ENCODE measurements at places on chromosomes 1 and 21. TPM values are rescaled to one million over a fixed set of nuclear protein-coding genes. Genes with fewer than 3 reads are reported as not detected.

DNA sequence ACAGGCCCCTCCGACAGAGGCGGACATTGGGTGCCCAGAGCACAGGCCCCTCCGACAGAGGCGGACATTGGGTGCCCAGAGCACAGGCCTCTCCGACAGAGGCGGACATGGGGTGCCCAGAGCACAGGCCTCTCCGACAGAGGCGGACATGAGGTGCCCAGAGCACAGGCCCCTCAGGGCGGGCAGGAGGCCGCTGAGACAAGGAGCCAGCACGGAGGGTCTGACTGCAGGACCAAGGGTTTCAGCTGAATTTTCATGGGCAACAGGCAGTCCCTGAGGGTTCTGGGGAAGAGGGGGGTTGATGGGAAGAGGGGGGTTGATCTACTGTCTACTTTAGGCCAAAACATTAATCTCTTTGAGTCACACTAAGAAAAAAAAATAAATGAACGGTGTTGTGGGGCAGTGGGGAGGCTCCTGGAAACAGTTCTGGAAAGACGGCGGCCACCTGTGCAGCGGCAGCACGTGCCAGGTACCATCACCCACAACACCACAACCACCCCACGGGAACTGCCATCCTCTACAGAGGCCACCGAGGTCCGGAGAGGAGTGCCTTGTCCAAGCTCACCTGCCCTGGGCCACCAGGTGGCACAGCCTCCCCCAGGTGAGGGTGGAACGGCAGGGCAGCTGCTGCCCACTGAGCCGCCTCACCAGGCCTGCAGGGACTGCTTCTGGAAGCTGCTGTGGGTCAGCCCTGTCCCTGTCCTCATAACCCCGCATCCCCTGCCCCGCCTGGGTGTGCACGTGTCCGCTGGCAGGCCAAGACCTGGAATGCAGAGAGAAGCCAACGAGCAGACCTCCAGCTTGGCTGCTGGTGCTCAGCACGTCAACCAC lies 20.5 kb downstream of the PRDM15 start:
- no peak for DNase-seq

DNA sequence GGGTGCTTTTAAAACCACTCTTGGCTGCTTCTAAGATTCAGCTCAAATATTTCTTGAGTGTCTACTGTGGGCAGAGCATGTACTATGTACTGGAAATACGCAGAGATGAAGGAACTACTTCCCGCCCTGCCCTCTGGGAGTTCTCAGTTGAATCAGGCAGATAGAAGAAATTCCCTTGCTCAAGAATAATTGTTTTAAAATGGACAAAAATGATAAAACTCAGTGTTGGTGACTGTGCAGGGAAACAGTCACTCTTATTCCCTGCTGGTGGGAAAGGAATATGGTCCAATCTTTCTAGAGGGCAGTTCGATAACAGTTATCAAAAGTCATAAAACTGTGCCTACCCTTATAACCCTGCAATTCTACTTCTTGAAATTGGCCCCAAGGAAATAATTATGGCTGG lies 16.9 kb upstream of the GRHL3 start:
- DNase-seq = no peak

DNA sequence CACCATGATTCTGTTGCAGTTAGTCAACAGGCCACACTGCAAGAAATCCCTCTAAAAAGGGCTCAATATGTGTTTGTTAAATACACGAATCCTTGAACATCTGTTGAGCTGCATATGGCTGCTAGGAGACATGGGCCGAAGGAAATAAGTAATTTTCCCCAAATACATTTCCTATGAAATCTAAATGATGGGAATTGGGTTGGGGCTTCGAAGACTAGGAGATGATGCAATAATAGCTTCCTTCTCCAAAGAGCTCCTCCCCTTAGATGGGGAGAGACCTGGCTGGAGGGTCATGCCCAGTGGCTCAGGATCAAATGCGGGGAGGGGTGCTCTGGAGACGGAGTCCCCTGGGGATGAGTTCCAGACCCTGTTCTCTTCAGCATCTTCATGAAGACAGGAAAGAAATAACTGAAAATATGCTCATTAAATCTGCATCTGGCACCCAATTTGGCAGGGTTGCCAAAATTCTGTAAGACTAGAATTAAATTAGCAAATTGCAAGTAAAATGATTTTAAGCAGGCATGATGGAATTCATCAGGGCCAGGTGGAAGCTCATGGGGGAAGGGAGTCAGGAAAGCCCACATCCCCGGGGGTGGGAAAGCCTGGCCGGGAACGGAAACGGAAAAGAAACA lies 165.0 kb upstream of the EDN2 start:
- no peak for DNase-seq

DNA sequence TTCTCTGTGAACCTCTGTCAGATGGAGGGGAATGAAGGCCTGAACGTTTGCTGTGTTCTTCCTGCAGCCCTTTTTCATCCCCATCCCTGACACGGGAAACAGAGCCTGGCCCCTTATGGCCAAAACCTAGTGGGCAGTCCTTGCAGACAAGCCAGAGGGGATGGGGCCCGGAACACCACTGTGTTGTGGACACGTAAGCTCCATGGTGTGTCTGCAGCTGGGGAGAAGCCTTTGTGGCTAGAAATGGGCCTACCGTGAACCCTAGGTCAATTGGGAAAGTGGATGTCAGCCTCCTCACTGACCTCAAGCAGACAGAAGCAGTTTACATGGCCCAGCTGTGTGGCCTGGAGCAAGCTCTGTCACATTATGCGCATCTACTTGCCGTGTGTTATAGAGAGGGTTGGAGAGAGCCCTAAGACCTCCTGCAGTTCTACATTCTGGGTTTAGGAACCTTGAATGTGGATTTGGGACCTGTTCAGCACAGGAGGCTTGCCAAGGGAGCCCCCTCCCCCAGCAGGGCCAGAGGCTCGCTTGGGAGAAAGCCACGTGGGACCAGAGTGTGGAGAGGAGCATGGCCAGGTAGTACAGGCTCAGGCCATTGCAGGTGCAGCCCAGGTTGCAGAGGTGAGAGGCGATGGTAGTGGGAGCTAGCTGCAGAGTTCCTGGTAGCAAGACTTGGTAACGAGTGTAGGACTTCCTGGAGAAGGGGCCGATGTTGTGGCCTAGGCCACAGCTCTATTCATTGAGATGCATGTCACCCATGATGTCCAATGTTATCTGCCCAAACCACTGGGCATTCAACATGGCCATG lies 20.7 kb downstream of the PARS2 start:
- DNase-seq = no peak

DNA sequence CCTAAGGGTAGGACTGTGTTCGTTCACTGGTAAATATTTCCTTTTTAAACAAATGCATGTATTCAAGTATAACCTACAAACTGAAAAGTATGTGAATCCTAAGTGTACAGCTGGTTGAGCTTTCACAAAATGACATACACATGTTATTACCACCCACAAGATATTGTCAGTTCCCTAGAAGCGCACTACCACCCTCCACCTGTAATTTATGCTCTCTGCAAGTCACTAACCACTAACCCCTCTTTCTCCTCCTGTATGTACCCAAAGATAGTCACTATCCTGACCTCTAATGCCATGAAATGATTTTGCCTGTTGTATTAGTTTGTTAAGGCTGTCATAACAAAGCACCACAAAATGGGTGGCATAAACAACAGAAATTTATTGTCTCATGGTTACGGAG lies 82.8 kb upstream of the CHODL start:
- DNase-seq = no peak

- no peak for DNase-seq
These were observed 1211.0 kb upstream of the ADGRL4 start for GRCh38 chr1:80217377-80217986.

GRCh38 chr1:207993477-207994445 lies 82.8 kb upstream of the CD34 start:
- peak; percentile 7 for DNase-seq

DNA sequence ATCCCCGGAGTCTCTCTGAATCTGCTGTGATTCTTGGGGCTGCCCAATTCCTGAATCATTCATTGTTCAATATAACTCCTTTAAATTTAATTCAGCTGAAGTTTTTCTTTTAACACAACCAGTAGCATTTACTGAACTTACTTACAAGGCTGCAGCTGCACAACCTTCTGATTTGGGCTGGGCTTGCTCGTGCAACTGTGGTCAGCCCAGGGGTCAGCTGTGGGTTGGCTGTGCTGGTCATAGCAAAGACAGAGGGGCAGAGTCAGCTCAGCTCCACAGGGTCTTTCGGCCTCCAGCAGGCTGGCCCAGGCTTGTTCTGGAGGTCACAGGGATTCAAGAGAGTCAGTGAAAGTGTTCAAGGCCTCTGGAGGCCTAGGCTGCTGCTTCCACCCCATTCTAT lies 186.1 kb downstream of the MATN1 start:
- no peak for DNase-seq

DNA sequence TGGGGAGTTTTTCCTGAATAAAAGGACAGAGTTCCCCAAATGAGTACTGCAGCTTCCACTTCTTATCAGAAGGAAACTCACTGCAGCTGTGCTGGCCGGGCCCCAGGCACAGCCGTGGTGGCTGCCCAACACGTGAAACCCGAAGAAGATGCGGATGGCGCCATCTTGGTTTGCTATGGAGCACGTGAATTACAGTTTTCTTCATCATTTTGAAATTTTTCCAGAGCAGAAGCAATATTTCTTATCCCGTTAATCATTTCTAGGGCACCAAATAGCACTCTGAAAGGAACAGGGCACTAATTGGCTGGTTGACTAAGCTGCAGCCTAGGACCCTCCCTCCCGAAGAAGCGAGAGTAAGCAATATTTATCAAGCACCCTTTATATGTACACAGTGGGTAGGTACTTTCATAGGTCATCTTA lies 63.2 kb upstream of the EPS8L3 start:
- DNase-seq = no peak

DNA sequence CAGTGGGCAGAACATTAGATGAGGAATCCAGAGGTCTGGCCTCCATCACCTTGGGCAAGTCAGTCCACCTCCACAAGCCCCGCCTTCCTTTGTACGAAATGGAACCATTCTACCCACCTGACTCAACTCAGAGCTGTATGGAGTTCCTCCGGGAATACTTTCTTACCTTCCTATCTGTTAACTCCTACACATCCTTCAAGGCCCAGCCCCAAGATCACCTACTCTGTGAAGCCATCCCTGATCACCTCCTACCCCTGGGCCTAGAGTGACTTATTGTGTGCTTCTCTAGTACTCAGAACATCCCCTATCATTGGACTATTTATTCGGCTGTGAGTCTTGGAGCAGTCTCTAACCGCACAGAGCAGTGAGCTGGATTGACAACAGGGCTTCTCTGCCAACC lies 66.7 kb downstream of the GLIS1 start:
- DNase-seq = no peak

DNA sequence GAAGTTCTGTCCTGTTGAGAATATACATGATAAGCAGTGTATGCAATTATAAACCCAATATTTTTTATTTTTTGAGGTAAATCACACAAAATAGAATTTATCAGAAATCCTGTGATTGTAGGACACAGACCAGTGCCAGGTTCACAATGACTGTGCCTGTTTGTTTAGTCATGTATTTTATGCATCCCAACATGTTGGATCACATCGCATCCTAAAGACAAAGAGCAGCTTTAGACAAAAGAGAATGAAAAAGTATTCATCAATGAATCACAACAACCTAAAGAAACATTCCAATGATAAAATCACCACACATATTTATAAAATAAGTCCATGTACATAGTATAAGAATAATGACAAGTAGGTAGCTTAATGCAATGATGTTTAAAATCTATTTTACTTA lies 53.2 kb upstream of the LRRC8D start:
- no peak for DNase-seq

DNA sequence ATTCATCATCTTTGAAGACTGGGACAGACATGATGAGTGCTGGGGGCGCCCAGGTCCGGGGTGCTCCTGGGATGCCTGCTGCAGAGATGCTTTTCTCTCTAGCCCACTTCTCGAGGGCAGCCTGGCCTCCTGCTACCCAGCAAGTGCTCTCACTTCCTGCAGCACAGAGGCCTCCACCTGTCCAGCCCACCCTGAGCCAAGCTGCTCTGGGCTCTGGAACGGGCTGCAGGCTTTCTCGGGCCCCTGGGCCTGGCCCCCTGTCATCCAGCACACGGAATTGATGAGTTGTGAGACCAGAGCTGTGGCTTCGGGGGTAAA lies 469.5 kb upstream of the VAMP3 start:
- DNase-seq = no peak

DNA sequence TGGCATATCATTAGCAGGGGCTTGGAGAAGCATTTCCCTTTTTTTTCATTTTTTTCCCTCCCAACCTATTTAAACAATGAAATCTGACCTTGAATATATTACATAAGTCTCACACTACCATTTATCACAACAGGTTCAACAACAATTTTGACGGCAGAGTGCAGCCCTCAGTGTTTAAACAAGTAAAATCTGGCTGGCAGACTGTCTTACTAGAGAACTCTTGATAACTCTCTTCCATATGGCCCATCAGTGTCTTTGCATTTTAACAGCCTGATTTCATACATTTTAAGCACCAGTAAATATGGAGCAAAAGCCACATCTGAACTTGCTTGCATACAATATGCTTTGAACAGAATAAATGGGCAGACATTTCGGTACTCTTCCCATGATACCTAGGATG lies 213.0 kb downstream of the KCTD3 start:
- no peak for DNase-seq

GRCh38 chr21:44923480-44924084 lies 2.9 kb upstream of the ITGB2 start:
- no peak for DNase-seq

- no peak for DNase-seq
These were observed 9.5 kb downstream of the IL6R start for GRCh38 chr1:154414606-154415005.

GRCh38 chr21:18153063-18153462 lies 91.6 kb upstream of the CHODL start:
- DNase-seq = no peak

KCNC4 gene
- 28.9 TPM for total RNA-seq

ICOSLG gene
- 3.2 TPM for total RNA-seq

OSBPL9 gene
- total RNA-seq = 59.7 TPM

MYBPH gene
- not detected for total RNA-seq

LCE1E gene
- not detected for total RNA-seq

CACNA1S gene
- not detected for total RNA-seq

ARTN gene
- total RNA-seq = 1.9 TPM

RPS6KA1 gene
- 154 TPM for total RNA-seq

LEMD1 gene
- total RNA-seq = not detected

GUCA2A gene
- total RNA-seq = not detected

PLA2G5 gene
- total RNA-seq = not detected

EPHB2 gene
- total RNA-seq = not detected

HSD3B1 gene
- not detected for total RNA-seq

ITLN2 gene
- total RNA-seq = not detected

FAM3B gene
- not detected for total RNA-seq

RGSL1 gene
- total RNA-seq = not detected

PTGFR gene
- not detected for total RNA-seq

ATP1A2 gene
- not detected for total RNA-seq

KCNN3 gene
- 0.10 TPM for total RNA-seq

FAM78B gene
- total RNA-seq = 0.90 TPM

KCNE1 gene
- 0.37 TPM for total RNA-seq

DYNLT4 gene
- total RNA-seq = not detected

IL24 gene
- 3.9 TPM for total RNA-seq
